ENCODE measurements at places on chromosomes 3 and 15.

GRCh38 chr15:47412136-47412535 is 305.2 kb upstream of the SEMA6D start:
- DNase-seq = no peak

DNA sequence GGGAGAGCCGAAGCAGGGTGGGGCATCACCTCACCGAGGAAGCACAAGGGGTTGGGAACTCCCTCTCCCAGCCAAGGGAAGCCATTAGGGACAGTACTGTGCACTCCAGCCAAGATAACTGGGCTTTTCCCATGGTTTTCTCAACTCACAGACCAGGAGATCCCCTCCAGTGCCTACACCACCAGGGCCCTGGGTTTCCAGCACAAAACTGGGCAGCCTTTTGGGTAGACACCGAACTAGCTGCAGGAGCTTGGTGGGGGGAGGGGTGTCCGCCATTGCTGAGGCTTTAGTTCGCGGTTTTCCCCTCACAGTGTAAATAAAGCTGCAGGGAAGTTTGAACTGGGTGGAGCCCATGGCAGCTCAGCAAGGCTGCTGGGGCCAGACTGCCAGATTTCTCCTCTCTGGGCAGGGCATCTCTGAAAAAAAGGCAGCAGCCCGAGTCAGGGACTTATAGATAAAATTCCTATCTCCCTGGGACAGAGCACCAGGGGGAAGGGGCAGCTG is 129.6 kb upstream of the LMCD1 start:
- no peak for DNase-seq

DNA sequence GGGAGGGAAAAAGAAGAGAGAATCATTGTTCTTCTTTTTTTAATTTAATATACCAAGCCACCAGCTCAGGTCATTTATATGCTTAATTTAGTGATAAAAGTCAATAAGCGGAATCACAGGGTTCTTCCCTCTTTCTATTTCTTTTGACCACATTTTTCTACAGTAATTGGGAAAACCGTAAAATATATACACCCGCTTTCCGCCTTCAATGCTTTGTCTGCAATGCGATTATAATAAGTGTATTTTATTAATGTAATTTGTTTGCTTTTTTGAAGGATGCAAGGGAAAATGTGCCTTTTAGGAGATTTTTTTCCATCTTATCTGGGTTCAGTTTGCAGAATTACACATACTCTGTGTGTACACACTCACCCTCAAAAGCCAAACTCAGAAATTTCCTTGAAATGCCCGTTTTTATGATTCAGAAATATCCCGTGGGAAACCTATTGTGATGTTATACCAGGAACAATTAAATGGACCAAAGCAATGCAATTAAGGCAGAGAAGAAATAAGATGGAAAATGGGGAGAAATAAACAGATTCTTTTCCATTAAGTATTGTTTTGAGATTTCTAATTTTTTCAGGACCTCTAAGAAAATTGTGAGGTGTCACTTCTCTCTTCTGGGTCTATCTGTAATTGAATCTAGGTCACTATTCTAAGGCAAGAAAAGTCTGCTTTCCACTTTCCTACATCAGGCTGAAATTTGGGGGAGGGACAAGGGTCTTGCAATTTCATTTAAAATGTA is 8.3 kb downstream of the SOX14 start:
- DNase-seq = no peak

- DNase-seq = no peak
These were observed 915.2 kb downstream of the FHIT start for GRCh38 chr3:60336061-60336460.

GRCh38 chr15:95644100-95644875 is 686.2 kb upstream of the NR2F2 start:
- no peak for DNase-seq

DNA sequence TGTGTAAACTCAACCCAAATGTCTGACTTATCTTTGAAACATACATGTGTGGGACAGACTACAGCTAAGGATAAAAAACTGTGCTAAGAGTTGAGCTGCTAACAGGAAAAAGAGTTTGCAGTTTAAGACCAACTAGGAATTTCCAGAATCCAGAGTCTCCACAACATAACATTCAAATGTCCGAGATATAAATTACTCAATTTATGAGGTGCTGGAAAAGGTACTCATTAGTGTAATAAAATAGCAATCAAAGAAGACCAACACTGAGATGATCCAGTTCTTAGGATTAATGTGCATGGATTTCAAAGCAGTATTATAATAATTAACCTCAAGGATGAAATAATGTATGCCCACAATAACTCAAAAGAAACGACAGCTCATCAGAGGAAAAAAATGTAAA is 426.5 kb upstream of the KCNMB2 start:
- no peak for DNase-seq

DNA sequence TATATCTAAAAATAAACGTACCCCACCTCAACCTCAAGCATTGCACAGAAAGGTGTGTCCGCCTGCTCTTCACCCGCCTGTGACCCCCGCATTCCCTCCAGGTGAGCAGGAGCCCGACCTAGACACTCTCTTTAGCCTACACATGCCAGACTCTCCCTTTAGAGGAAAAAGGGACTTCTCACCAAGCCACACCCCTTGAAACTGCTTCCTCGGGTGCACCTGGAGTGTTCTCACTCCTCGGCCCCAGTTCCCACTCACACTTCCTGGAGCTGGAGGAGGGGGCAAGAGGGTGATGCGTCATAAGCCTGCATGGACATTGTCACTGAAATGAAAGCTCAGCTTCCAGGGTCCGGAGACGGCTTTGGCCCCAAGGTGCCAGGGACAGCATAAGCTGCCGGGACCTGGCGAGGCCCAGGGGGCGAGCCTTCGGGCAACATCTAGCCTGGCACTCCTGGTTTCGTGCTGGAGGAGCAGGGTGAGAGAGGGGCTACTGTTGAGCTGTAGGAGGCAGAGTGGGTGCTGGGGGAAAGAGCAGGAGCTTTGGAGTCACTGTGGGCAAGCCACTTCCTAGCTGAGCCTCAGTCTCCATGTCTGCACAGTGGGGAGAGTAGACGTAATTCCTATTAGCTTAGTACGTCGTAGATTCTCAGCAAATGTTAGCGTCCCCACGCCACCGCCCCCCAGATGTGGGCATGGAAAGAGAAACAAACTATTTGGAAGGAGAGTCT is 9.8 kb upstream of the MUC4 start:
- DNase-seq = no peak

DNA sequence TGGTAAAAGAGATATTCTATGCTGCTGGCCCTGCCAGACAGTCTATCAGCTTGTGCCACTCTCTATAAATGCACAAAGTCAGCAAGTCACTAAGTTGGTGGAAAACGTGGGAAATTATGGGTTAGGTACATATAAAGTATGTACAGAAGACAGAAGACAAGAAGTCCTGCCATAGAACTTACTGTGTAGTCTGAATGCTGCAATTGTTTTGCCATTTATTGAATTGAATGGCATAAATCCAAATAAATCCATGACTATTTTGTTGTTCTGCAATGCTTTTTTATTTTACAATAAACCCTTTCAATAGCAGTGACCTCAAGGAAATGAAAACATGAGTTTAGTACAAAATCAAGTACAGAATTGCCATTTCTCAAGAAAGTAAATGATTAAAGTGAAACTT is 34.1 kb upstream of the TM4SF1 start:
- no peak for DNase-seq

DNA sequence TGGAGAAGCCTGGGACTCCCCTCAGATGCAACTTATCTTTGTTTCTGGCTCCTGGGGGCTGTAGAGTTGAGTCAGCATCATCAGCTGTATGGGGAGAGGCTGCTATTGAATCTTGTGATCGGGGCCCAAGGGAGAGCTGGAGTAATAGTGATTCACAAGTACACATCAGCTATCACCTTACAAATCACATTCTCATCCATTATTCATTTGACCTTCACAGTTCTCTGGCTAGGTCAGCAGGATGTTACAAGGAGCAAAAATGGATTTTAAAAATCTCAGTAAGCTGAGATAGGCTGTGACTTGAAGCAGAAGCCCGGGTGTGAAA is 175.0 kb downstream of the OPA1 start:
- DNase-seq = no peak

- DNase-seq = no peak
These were observed 36.0 kb downstream of the NKIRAS1 start for GRCh38 chr3:23880703-23881339.

DNA sequence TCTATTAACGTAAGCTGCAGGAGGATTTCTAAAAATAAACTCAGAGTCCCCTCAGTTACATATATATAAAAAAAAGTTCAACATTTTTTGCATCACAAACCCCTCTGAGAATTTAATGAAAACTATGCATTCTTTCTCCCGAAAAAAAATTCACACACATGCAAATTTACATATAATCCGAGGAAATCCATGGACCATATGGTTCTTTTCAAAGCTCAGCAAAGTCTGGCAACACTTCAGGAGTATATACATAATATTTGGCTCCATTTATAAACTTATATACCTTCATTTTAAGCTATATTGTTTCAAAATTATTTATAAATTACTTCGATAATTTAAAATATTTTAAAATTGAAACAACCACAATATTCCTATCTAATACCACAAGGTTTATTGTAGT is 140.7 kb upstream of the PLXND1 start:
- DNase-seq = no peak

DNA sequence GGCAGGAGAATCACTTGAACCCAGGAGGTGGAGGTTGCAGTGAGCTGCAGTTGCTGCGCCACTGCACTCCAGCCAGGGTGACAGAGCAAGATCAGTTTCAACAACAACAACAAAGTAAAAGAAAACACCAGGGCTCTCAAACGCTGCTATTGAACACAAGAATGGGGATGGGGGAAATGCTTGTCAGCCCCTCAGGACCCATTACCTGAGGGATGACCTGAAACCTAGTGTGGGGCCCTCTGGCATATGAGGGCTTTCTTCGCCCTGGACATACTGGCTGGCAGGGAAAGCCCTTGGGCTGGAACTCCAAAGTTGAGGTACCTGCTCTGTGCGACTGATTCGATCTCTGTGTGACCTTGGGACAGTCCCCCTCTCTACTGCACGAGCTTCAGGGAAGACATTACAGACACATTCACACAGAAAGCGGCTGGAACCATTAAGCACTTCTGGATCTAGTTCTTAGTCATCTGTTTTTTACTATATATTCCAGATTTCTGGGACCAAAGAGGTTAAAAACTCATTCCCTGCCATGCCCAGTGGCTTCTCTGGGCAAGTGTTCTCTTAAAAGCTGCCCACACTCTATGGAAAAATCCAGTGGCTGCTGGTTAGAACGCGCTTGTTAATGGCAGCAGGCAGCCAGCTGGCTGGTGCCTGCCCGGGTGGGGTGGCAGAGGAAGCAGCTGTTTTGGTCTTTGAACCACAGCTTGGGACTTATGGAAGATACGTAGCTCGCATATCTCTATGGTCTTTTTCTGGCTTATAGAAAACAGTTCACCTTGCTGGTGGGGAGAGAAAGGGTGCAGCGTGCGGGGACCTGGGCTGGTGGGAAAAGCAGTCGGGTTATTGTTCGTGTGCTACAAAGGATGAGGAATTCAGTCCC is 57.2 kb downstream of the ATP1B3 start:
- DNase-seq = no peak

- no peak for DNase-seq
These were observed 308.5 kb downstream of the SV2B start for GRCh38 chr15:91408476-91409076.

DNA sequence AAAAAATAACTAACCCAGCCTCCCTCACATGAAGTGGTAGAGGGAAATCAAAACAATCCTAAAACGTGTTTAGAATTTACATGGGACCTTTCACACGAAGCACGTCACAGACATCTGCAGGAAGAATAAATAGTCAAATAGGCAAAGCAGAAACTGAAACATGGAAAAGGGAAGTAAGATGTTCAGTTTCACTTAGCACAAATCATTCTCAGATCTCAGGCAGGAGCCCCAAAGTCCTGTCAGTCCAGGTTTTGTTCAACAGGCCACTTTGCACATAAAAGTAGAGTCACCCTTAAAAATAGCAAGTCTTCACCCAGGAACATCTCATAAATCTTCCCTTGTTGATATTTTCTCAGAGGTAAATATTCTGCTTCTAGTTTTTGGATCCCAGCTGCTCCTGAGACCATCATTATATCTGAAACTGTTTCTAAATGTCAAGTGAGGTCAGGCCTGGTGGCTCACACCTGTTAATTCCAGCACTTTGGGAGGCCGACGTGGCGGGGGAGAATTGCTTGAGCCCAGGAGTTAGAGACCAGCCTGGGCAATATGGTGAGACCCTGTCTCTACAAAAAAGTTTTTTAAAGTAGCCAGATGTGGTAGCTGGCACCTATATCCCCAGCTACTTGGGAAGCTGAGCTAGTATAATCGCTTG is 1.9 kb downstream of the RUBCN start:
- DNase-seq = peak; percentile 24

DNA sequence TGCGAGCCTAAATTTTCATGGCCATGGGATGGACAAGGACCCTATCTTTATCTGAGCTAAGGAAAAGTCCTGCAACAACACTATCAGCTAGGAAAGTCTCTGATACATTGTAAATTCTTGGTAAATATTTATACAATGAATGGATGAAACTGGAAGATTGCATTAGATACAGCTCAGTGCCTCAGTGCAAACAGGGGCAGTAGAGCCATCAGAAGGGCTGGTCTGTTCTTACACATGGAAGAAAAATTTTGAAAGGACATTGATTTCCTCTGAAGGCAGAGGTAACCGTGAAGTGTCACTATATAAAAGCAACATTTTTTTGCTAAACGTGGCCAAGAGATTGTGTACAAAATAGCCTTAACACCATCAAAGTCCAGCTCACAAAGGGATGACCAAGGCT is 153.2 kb upstream of the GADL1 start:
- no peak for DNase-seq

- DNase-seq = no peak
These were observed 502.2 kb upstream of the LMCD1 start for GRCh38 chr3:7999384-7999783.

- DNase-seq = no peak
These were observed 334.9 kb upstream of the NAALADL2 start for GRCh38 chr3:174524203-174524602.

GRCh38 chr3:62132027-62132602 is 241.2 kb downstream of the FEZF2 start:
- DNase-seq = no peak

- DNase-seq = peak; percentile 76
These were observed at the start of gene SATB1 for GRCh38 chr3:18424729-18425640. Gene SATB1, minus strand, starts transcription at chr3:18425339. Its CDS starts 4,372 bp downstream, at chr3:18420967.

- DNase-seq = peak; percentile 83
These were observed 5.0 kb downstream of the FAM219B start for GRCh38 chr15:74901612-74902063.

GRCh38 chr3:127614928-127615589 is 13.9 kb upstream of the PODXL2 start:
- DNase-seq = no peak

- DNase-seq = peak; percentile 76
These were observed 95.0 kb upstream of the ICE2 start for GRCh38 chr15:60573936-60574335.
